MV-4-11 (cell line): ENCODE measurements at places on chromosomes 2 and 18.
A peak's percentile ranks its signal among the peaks of the same experiment; 100 is the strongest.

DNA sequence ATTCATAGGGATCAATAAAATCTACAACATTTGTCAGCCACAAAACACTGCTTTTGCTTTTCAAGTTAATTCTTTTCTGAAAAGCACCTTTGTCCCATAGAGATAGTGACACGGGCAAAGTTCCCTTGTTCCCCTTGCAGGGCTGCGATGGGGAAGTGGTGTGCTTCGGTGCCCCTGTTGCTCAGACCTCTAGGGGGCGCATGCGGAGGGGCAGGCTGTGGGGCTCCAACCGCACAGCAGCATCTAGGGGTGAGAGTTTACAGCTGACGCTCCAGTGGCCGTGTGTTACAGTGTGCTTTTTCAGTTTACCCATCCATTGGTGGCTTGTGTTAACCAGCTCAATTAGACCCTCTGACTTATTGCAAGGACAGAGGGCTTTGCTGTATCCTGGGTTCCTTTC lies 1432.2 kb upstream of the ACVR2A start:
- no peak for DNase-seq

- peak; percentile 75 for DNase-seq
Observed at GRCh38 chr2:205024822-205025518, 479.7 kb downstream of the PARD3B start.

- no peak for DNase-seq
Observed at GRCh38 chr18:13235421-13235831, 16.9 kb downstream of the LDLRAD4 start.

DNA sequence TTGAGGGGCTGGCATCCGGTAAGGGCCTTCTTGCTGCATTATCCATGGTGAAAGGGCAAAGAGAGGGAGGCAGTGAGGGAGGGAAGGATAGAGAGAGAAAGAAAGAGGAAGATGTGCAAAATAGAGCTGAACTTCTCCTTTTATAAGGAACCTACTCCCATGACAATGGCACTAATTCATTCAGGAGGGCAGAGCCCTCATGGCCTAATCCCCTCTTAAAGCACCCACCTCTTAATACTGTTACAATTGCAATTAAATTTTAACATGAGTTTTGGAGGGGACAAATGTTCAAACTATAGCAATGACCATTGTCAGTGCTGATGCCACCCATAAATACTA lies 60.2 kb downstream of the CXCR4 start:
- peak; percentile 84 for DNase-seq

DNA sequence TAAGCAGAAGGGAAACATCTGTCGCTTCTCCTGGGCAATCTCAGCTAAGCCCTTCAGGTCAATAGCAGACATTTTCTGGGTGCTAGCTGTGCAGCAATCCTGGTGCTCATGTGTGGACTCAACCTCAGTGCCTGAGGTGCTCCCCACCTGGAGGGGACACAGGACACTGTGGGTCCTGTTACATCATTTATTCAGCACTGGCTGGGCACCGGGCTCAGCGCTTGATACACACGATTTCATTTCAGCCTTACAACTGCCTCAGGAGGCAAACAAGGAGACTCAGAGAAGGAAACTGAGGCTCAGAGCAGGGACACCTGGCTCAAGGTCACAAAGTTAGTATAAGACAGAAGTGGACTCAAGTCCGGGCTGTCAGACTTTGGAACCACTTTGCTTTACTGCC lies 46.7 kb downstream of the MARCO start:
- DNase-seq: no peak

DNA sequence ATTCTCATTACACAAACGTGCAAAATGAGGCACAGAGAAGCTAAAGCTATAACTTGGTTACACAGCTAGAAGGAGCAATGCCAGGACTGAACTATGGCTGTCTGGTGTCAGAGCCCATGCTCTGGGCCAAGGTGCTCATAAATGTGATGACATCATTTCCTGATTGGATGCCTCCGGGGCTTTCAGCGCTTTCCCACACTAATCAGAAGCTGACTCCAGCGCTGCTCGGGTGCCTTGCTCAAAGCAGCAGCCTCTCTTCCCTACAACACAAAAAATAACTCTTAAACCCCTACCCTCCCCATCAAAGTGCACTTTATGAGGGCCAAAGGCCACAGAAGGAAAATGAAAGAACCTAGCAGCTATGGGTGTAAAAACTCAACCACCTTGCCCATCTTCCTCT lies 90.7 kb downstream of the STK39 start:
- no peak for DNase-seq

GRCh38 chr18:49212819-49213218 lies 247.6 kb downstream of the DYM start:
- peak; percentile 49 for DNase-seq

DNA sequence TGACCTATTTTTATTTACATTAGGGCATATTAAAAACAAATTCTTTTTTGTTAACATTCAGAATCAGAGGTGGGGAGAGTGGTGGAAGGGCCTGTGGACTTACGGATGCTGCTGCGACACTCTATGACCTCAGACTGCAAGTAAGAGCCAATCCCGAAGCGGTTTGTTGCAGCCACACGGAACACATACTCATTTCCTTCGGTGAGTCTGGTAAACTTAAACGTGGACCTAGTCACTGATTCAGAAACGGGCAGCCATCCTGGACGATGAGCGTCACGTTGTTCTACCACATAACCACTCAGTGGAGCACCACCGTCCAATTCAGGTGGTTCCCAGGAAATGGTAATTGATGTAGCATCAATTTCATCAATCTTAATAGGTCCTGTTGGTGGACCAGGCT lies 61.9 kb downstream of the PLEKHA3 start:
- no peak for DNase-seq

- DNase-seq: no peak
Observed at GRCh38 chr18:58212274-58212673, 168.2 kb downstream of the NEDD4L start.

- no peak for DNase-seq
Observed at GRCh38 chr18:10314066-10314465, 140.4 kb upstream of the APCDD1 start.

DNA sequence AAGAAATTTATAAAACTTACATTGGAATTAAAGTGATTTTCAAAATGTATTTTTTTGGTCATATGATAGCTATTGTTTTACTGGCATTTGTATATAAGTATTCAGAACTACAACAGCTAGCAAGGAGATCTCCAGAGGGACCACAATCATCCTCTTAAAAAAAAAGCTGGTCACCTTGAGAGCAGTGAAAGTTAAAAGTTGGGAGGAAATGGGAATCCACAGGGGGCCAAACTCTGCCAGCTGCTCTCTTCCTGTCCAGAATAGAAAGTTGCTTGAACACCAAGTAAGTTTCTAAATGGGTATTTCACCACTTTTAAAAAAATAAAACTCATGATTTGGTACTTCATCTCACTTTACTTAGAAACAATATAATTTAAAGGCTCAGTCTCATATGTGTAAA lies 1025.1 kb downstream of the LRP1B start:
- DNase-seq: no peak

- no peak for DNase-seq
Observed at GRCh38 chr2:72173640-72174321, 26.1 kb upstream of the CYP26B1 start.

DNA sequence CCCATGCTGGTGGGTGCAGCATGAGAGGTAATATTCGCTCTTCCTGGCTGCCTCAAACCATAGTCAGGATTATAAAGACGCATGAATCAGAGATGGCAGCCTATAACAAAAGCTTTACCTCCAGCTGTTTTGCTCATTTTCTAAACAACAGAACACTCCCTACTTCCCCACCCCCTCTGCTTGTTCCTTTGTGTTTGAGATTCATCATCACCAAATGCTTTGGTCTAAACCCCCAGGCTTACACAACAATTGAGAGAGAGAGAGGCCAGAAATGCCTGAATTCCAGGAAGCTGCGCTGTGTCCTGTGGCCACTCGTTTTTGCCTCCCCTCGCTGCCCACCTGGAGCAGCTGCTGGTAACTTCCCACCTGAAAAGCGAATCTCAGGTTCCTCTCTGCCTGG lies 78.8 kb upstream of the CAPN13 start:
- DNase-seq: no peak

- DNase-seq: peak; percentile 15
Observed at GRCh38 chr2:168849610-168850009, 40.6 kb downstream of the SPC25 start.

DNA sequence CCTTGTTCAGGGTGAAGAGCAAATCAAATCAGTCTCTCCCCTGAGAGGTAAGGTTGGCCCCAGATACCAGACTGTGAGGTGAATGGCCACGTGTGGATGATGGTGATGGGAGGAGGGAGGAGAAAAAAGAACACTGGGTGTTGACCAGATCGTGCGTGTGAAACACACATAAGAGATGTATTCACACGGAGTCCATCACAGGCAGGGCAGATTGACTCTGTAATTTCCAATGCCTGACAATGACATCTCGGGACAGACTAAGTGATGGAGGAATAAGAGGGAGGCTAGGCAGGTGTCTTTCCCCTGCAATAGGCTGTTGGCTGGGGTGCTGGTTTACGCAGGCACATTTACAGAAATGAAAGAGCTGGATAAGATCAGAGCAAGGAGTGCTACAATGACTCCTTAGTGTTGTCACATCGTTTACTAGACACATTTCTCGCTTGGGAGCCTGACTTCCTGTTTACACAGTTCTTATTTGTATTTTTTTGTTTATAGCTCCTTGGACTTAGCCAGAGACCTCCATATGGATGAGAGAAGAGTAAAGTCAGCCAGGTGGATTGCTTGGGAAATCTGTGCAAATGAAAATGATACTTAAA lies 43.1 kb downstream of the CPO start:
- DNase-seq: no peak

DNA sequence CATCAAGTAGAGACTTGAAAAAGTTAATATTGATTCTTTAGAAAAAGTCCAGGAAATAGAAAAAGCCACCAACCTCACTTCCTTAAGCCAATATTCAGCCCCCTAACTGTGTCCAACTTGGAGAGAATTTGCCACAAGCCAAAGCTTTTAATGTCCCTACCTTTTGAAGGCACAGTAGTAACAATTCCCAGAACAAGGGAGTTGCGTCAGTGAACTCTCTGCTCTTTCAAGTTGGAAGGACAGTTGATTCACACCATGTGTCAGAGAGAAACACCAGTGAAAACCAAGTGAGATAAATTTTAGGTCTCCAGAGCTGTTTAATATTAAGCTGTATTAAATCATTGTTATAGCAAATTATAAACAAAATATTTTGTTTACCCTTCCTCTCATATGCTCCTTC lies 66.1 kb downstream of the EXOC6B start:
- DNase-seq: no peak

GRCh38 chr2:217387776-217388387 lies 528.0 kb upstream of the TNP1 start:
- DNase-seq: no peak

GRCh38 chr2:47254464-47254863 lies 99.4 kb upstream of the STPG4 start:
- DNase-seq: no peak

DNA sequence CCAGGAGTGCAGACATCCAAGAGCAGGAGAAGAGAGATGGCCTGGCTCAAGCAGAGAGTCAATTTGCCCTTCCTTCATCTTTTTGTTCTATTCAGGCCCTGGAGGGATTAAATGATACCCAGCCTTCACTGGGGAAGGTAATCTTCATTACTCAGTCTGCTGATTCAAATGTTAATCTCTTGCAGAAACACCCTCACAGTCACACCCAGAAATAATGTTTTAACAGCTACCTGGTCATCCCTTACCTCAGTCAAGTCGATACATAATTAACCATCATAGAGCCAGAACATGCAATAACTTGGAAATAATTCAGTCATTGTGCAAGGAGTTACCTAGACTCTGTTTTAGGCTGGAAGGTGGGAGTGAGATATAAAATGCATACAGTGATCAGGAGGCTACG lies 163.7 kb upstream of the TNP1 start:
- DNase-seq: no peak

DNA sequence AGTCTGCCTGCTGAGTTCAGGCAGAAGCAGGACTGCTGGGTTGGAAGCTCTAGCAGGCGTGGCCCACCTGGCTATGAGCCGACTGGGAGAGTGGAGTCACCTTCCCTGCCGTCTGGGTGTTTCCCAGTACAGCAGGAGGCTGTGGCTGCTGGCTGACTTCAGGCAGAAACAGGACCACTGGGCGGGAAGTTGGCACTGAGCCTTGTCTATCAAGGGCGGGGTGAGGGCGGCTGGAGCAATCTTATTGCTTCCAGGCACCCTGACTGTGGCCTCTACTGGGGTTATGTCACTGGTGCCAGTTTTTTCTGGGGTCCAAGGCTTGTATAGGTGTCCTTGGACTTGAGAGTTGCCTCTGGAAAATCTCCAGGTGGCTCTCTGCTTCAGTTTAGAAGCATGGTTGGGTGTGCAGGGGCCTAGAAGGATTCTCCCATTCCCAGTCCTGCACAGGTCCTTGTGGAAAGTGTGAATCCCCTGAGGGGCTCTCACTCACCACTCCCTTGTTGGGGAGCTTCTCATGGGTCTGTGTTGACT lies 30.5 kb downstream of the LTBP1 start:
- no peak for DNase-seq

- DNase-seq: no peak
Observed at GRCh38 chr2:227163485-227163997, 464 bp downstream of the COL4A4 start.

GRCh38 chr18:31630549-31630948 lies 38.9 kb downstream of the TTR start:
- DNase-seq: no peak

DNA sequence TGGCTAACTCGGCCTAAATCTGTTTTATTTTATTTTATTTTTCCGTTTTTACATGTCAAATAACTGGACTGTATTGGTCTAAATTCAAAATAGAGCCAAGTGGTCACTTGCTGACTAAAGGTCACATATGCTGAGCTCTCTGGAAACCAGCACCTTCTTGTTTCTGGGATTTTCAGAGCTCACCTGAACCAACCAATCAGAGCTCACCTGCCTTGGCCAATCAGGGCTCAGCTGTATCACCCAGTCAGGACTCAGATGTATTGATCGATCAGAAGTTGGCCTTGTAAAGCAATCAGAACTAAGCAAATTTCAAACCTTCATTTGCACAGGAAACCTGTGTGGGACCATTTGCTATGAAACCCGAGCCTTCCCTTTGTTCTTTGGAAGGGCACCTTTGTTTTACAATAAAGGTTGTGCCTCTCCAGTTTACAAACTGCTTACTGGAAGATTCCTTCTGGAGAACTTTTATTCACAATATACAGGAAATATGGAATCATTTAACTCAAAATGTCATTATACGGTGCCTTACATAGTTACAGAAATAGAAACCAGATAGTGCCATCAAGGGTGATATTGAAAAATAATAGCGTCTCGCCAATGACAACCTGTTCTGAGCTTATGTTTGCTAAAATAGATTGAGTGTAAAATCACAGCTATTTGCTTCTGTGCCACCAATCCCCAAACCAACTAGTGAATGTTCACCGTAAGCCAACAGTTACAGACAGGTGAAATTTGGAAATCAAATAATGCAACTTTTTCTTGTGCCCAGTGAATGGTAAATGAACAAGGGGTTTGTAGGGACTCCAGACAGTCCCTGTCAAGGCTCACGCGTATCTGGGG lies 17.3 kb upstream of the PSD4 start:
- DNase-seq: no peak

DNA sequence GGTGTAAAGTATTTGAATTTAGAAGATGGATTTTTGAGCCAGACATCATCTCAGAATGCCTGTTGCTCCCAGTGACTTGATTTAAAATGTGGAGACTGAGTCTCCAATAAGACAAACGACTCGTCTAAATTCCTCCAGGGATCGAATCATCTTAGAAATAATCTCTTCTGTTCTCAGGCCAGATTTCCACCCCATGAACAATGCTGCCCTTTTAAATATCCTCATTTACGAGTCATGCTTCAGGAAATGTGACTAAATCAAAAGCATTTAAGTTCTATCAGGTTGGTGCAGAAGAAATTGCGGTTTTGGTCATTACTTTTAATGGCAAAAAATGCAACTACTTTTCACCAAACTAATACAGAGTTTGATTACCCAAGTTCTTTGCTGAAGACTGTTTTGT lies 684.6 kb upstream of the SOX11 start:
- DNase-seq: no peak
